Transverse colon (tissue), 4 donors: ENCODE measurements at places on chromosomes 6 and 20. TPM values are rescaled to one million over a fixed set of nuclear protein-coding genes. Genes with fewer than 3 reads are reported as not detected.

Gene GTPBP2
- 83.7 TPM for total RNA-seq

DNA sequence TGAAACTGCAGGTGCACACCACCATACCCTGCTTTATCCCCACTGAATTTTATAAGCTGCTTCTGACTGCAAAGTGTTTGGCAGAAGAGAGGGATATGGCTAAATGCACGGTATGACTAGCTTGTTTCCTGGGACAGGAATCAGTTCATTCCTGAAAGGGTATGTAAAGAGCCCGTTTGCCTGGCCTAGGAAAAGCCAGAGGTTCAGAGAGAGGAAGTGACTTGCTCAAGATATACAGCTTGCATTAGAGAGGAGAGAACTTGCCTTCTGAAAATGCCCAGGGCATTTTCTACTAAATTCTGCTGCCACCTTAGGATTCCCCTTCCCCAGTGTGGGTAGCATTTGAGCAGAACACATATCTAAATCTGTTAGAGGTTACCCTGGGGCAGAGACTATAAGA lies 683 bp upstream of the GCNT2 start:
- no peak for DNase-seq

DNA sequence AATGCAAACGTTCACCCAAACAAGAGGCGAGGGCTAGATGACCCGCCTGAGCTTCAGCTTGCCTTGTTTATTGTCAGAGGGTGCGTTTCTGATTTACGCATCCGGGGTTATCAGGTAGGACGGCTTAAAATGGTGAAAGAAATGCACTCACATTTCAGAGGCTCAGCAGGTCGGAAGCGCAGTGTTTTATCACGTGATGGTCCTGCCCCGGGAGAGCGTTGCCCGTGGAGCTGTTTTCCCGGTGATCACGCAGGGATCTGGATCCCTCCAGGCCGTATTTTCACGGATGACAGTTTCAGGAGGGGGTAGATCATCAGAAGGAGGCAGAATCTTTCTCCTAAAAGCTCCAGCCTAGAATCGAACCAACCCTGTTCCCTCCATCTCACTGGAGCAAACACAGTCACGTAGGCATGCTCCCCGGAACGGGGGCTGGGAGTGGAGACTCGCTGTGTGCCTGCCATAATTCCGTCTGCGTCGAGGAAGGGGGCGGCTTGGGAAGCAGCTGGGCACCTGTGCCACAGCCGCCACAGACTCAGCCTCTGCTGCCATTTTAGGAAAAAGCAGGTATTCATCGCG lies 121.7 kb downstream of the SMOC2 start:
- DNase-seq, result no peak

- DNase-seq, result no peak
Observed at GRCh38 chr20:62217913-62218773, 1.9 kb downstream of the HRH3 start.

DNA sequence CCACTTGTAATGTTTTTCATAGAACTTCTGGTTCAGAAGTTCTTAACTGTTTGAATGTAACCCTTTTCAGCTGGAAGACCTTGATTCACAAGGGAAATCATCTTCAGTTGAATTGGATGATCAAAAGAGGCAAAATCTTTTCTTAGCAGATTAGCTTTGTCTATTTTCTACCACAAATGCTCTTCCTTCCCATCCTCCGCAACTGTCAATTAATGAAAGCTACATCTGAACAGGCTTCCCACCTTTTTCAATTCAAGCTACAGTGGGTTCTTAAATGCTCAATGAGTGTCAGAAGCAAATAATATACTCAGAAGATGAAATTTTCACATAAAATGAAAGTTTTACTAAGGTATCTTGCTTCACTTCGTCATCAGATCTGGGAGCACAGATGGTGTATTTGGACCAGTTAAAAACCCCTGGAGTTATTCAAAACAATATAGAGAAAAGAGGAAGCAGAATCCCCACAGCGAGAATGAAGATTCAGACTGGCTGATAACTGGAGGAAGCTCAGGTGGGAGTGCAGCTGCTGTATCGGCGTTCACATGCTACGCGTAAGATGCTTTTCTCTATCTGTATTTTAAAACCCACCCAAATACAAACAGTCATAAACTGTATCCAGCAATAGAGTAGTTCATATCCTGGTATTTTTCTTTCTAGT lies 19.4 kb downstream of the QRSL1 start:
- DNase-seq, result no peak
